ENCODE measurements at places on chromosomes 5 and 9.

- DNase-seq = no peak
Measured at GRCh38 chr9:2729003-2729402, 11.7 kb downstream of the KCNV2 start.

DNA sequence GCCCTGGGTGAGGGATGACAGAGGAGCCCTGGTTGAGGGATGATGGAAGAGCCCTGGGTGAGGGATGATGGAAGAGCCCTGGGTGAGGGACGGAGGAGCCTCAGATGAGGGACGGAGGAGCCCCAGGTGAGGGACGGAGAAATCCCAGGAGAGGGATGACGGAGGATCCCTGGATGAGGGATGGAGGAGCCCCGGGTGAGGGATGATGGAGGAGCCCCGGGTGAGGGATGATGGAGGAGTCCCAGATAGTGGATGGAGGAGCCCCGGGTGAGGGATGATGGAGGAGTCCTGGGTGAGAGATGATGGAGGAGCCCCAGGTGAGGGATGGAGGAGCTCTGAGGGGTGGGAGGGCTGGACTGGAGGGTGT lies 10.9 kb downstream of the PHF2 start:
- no peak for DNase-seq

- no peak for DNase-seq
Measured at GRCh38 chr9:77892171-77892570, 139.4 kb downstream of the GNAQ start.

- no peak for DNase-seq
Measured at GRCh38 chr5:152188251-152188650, 216.8 kb downstream of the NMUR2 start.

DNA sequence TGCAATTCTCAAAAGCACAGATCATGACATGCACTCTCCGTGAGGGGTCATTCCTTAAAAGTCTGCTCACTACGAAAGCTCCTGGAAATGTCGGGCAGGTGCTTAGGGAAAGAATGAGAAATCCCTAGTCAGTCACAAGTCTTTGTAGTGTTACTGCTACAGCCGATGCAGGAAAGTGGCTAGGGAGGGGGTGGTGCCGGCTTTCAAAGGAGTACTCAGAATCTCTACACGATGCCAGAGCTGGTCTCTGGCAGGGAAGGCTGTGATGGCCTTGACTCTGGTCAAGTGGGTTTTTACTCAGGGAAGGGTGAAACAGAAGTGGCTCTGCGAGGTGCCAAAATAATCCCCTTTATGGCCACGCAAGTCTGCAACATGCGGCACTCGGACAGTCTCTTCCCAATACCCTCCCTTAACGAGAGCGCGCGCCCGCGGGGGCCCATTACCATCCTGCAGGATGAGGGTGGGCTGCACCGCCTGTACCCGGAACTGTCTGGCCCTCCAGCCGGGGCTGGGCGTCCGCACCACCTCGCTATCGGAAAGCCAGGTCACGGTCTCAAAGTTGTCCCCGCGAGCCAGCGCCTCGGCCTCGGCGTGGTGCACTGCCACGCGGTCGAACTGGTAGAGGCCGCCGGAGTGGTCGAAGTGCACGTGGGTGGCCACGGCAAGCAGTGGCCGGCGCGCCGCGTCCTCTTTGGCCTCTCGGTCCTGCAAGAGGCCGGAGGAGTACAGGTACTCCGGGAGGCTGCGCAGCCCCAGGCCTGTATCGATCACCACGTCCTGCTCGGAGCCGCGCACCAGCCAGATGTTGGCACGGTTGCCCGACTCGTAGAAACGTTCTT lies 956 bp downstream of the MBLAC2 start:
- no peak for DNase-seq

- no peak for DNase-seq
Measured at GRCh38 chr5:139335811-139336210, 5.8 kb upstream of the PAIP2 start.
